Renal pelvis (tissue), 12 donors: ENCODE measurements at places on chromosomes 4 and X. TPM values are rescaled to one million over a fixed set of nuclear protein-coding genes. Genes with fewer than 3 reads are reported as not detected.

GRCh38 chrX:130216320-130216719 lies 44.6 kb downstream of the RAB33A start:
- DNase-seq: no peak

GRCh38 chr4:124710015-124710741 lies 2.4 kb downstream of the ANKRD50 start:
- no peak for DNase-seq

DNA sequence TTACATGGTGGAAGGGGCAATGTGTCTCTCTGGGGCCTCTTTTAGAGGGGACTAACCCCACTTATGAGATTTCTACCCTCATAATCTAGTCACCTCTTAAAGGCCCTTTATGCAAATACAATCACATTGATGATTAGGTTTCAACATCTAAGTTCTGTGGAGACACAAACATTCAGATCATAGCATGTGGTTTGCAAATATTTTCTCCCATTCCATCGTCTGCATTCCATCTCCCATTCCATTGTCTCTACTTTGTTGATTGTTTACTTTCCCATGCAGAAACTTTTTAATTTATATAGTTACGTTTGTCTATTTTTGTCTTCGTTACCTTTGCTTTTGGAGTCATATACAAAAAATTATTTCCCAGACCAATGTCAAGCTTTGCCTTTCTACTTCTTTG lies 927.5 kb upstream of the INTU start:
- DNase-seq: no peak

Gene CYSLTR1
- 1.4 TPM for polyA plus RNA-seq

DNA sequence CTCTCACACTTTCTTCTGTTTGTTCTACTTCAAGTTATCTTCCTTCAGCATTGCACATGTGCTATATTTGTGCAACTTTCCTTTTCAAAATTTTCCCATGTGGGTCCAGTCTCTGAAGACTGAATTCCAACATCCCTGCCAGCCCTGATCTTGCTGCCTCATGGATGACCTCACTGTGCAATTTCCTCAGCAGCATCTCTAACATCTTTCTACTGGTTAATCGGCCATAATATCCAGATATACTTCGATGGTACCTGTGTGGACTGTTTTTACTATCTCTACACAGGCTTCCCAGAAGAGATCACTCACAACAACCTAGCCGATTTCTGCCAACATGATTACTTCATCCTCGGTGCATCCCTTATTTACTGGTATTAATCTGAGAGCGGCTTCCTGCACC lies 41.5 kb downstream of the GPM6A start:
- DNase-seq: no peak

- DNase-seq: no peak
Measured at GRCh38 chrX:48913605-48914366, 2.3 kb upstream of the SLC35A2 start.

Gene ASMT
- 0.09 TPM for polyA plus RNA-seq
